Activated CD4-positive, alpha-beta T cell treated with anti-CD3 and anti-CD28 coated beads, Interleukin-2, amount 50 U/mL, for 48 hours (primary cell): ENCODE measurements at places on chromosomes 12 and 14.

- no peak for DNase-seq
Measured at GRCh38 chr14:96194657-96195431, 9.8 kb upstream of the BDKRB2 start.

GRCh38 chr14:53751650-53752049 lies 205.0 kb downstream of the BMP4 start:
- DNase-seq: no peak

GRCh38 chr12:133236144-133236543 lies 467 bp upstream of the ANHX start:
- no peak for DNase-seq

DNA sequence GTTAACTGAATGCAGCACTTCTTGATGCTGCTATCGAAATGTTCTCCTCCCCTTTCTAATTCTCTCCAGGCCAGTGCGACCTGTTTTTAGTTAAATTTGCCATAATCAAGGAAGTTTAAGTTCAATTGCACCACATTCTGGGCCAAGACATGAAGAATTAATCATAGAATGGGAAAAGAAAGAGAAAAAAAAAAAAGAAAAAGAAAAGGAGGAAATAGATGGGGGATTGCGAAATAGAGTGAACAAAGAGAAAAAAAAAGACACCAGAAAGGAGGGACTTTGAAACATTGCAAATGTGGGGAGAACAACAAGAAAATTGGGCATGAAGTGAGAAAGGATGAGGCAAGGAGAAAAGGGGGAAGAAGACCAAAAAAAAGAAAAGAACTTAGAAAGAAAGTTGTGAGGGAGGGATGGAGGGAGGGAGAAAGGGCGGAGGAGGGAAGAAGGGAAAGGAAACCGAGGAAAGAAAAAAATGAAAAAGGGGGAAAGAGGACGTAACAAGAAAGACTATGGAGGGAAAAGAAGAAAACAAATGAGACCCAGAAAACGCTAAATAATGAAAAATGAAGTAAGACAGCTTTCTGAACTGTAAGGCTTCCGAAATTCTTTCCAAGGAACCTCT lies 32.8 kb upstream of the TBX5 start:
- no peak for DNase-seq
